HL-60 (cell line): ENCODE measurements at places on chromosomes 6 and 20.

DNA sequence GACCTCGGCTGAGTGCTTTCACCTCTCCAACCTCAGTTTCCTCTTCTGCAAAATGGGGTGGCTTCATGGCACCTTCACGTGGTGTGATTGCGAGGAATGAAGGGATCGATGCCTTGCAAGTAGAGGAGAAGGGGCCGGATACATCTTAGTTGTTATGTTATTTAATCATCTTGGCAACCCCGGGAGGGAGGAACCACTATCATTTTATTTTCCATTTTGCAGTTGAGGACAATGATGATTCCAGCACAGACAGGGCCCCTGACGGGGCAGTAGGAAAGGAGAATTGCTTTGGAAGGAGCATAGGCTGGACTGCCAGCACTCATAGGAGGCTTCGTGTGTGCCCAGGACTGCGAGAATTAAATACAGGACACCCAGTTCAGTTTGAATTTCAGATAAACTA lies 2.5 kb upstream of the PMEPA1 start:
- DNase-seq, result no peak

GRCh38 chr6:14910692-14911547 lies 334.9 kb upstream of the JARID2 start:
- DNase-seq, result peak; percentile 96

GRCh38 chr6:112061605-112062004 lies 7.7 kb downstream of the CCN6 start:
- DNase-seq, result no peak

DNA sequence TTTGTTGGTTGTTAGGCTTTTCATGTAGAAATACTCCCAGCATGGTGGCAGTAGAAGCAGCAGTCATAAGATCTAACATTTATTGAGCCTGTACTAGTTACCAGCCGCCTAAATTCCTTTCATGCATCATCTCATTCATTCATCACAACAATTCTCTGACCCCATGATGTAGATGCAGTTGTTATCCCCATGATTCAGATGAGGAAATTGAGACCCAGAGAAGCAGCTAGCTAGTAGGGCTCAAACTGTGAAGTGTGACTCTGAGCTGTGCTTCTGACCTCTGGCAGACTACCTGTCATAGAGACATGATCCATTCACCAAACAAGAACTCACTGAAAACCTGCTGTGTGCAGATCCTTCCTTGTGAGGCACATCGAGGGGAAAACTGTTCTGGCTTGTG lies 16.9 kb downstream of the RREB1 start:
- DNase-seq, result no peak

- DNase-seq, result peak; percentile 41
Measured at GRCh38 chr6:160733050-160733646, 31.1 kb downstream of the PLG start.

- DNase-seq, result no peak
Measured at GRCh38 chr6:139306291-139306981, 14.6 kb upstream of the TXLNB start.
